ENCODE measurements at places on chromosomes 7 and 10.

- no peak for DNase-seq
Measured at GRCh38 chr7:7136466-7137381, 45.6 kb upstream of the C1GALT1 start.

DNA sequence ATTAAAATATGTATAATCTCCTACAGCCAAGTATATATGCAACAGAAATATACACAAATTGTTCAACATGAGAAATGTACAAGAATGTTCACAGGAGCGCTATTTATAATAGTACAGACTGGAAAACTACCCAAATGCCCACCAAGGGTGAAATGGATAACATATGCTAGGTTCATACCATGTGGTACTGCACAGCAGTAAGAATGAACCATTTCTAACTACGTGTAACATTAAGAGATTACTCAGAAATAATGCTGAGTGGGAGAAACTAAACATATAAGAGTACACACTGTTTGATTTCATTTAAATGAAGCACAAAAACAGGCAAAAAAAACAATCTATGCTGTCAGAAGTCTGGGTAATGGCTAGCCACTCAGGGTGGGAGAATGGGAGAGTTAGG lies 45.8 kb downstream of the RNLS start:
- no peak for DNase-seq

- DNase-seq = no peak
Measured at GRCh38 chr10:113427811-113428558, 124.9 kb upstream of the HABP2 start.

- no peak for DNase-seq
Measured at GRCh38 chr10:98339799-98340198, 71.8 kb upstream of the LOXL4 start.

DNA sequence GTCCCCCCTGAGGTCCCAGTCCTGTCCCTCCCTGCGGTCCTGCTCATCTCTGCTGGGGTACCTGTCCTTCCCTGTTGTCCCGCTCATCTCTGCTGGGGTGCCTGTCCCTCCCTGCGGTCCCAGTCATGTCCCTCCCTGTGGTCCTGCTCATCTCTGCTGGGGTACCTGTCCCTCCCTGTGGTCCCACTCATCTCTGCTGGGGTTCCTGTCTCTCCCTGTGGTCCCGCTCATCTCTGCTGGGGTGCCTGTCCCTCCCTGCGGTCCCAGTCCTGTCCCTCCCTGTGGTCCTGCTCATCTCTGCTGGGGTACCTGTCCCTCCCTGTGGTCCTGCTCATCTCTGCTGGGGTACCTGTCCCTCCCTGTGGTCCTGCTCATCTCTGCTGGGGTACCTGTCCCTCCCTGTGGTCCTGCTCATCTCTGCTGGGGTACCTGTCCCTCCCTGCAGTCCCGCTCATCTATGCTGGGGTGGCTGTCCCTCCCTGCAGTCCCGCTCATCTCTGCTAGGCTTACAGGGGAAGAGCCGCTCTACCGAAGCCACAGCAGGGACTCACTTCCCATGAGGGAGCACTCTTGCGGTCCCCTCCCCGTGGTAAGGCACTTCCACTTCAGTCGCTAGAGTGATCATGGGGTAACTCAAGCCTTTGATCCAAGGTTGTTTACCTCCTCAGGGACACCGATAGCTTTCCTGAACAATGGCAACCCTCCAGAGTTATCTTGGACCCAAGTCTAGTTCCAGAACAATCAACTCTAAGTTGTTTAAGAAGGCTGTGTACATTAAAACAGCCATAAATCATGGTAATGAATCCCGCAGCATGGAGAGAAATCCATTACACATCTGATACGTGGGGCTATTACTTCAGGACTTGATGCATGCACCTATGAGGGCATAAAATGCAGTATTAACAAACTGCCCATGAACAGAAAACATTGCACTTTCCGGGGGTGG lies 46.8 kb upstream of the MNX1 start:
- DNase-seq = no peak

DNA sequence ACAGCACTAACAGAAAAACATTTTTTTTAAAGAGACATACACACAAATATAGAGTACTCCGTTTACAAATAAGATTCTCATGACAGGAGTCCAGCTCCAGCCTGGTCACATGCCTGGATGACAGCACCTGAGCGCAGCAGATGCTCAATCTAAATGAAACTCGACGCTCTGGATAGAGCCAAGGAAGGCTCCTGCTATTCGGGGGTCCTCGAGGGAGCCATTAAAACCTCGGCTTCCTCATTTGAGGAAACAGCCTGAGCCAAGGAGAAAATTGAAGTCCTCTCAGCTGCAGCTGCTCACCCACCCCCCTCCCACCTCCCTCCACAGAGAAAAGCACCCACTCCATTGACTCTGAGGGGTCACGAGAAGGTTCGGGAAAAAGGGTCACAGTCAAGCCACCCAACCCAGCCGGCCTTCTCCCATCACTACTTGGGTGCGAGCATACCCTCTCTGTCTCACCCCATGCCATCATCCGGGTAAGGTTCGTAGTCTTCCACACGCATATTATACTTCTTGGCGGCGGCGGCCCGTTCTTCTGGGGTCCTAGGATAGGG lies 673 bp downstream of the NDUFB8 start:
- DNase-seq = no peak

DNA sequence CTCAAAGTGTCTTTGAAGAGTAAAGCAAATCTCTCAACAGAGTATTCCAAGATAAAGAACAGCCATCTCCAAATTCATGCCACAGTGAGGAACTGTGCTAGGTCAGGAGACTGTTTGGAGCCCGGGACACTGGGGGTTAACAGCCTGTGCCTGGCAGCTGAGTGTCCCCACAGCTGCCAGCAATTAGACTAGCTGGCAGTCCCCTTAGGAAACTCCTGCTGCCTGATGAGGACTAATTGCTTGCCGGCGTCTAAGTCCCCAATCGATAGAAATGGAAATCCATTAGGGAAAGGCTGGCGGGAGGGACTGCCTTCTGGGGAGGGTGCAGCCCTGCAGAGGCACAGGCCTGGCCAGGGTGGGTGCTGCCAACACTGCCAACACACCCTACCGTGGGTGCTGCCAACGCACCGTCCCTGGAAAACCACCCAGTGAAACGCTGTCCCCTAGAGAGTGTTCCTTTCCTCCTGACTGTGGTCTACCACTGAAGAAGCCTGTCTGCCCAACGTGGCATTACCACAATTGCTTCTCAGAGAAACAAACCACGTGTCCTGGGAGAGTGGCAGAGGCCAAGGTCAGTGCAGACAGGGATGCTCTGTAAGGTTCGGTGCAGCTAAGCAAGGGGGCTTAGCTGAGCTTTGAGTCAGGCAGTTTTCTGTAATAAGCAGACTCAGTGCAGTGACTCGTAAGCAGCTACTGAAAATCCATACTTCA lies 60.8 kb downstream of the XRCC2 start:
- no peak for DNase-seq
